ENCODE measurements at places on chromosomes 7 and 10.

DNA sequence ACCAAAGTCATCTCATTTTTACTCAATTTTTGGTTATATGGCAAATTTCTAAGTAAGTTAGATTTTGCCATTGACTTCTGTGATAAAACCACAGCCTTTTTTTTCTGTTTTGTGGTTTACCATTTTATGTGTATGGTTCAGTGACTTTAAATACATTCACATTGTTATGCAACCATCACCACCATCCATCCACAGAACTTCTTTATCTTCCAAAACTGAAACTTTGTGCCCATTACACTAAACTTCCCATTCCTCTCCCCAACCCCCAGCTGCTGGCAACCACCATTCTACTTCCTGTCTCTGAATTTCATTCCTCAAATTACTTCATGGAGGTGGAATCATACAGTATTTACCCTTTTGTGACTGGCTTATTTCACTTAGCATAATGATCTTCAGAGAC lies 280.4 kb upstream of the TCERG1L start:
- no peak for DNase-seq

- DNase-seq: no peak
These were observed 298.9 kb downstream of the DNAJB6 start for GRCh38 chr7:157635669-157636068.

- DNase-seq: no peak
These were observed 28.2 kb downstream of the SGPL1 start for GRCh38 chr10:70843776-70844489.

DNA sequence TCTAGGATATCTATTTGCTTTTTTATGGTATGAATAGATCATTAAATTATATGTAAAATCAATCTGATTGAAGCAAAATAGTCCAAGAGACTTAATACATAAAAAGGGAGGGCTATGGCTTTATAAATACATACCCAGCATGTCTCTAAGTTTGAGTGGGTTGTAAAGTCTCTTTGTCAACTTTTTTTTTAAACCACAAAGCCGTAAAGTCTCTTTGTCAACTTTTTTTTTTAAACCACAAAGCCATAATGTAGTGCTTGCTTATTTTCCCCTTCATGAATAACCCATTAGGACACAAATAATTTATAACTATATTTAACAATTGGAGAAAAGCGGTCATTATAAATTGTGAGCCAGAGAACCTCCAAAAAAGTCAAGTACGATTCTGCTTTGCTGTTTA lies 5.7 kb downstream of the HECTD2 start:
- no peak for DNase-seq

- DNase-seq: no peak
These were observed 2.6 kb downstream of the ADCYAP1R1 start for GRCh38 chr7:31054608-31055278.

- DNase-seq: no peak
These were observed 5.2 kb downstream of the CHN2 start for GRCh38 chr7:29199776-29200175.

- DNase-seq: no peak
These were observed 19.9 kb downstream of the CASD1 start for GRCh38 chr7:94529516-94529915.

GRCh38 chr7:47669901-47670384 lies 88.0 kb upstream of the TNS3 start:
- DNase-seq: no peak

DNA sequence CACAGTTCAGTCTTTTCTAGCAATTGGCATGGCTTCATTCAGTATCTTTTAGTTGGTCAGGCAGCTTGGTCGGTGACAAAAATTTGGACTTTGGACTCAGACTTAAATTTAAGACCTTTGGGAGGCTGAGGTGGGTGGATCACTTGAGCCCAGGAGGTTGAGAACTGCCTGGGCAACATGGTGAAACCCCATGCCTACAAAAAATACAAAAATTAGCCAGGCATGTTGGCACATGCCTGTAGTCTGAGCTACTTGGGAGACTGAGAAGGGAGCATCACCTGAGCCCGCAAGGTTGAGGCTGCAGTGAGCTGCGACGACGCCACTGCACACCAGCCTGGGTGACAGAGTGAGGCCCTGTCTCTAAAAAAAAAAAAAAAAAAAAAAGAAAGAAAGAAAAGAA lies 19.5 kb upstream of the ITPRID1 start:
- no peak for DNase-seq

DNA sequence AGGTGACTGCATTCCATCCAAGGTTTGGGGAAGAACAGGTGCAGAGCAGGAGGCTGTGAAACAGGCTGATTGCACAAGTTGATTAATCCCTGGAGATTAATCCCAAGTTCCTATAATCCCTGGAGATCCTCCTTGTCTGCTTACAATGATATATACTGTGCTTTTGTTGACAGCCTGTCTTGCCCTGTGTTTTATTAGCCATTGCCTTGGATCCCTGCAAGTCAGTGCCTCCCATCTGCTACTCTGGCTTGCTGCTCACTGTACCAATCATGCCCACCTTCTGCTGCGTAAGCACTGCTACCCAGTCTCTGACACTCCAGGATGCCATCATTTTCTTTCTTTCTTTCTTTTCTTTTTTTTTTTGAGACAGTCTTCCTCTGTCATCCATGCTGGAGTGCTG lies 65.4 kb downstream of the ANKRD61 start:
- no peak for DNase-seq

GRCh38 chr10:71216751-71217265 lies 4.4 kb downstream of the UNC5B start:
- no peak for DNase-seq

- DNase-seq: no peak
These were observed 330.4 kb downstream of the KIF20B start for GRCh38 chr10:90031776-90032175.

- no peak for DNase-seq
These were observed 20.6 kb upstream of the PIK3CG start for GRCh38 chr7:106844279-106844997.

- DNase-seq: no peak
These were observed 19.6 kb downstream of the NUDT1 start for GRCh38 chr7:2261611-2262010.

- DNase-seq: no peak
These were observed 130.1 kb downstream of the OTUD1 start for GRCh38 chr10:23568996-23569395.

- no peak for DNase-seq
These were observed 50.4 kb downstream of the PKD1L1 start for GRCh38 chr7:47897831-47898230.

DNA sequence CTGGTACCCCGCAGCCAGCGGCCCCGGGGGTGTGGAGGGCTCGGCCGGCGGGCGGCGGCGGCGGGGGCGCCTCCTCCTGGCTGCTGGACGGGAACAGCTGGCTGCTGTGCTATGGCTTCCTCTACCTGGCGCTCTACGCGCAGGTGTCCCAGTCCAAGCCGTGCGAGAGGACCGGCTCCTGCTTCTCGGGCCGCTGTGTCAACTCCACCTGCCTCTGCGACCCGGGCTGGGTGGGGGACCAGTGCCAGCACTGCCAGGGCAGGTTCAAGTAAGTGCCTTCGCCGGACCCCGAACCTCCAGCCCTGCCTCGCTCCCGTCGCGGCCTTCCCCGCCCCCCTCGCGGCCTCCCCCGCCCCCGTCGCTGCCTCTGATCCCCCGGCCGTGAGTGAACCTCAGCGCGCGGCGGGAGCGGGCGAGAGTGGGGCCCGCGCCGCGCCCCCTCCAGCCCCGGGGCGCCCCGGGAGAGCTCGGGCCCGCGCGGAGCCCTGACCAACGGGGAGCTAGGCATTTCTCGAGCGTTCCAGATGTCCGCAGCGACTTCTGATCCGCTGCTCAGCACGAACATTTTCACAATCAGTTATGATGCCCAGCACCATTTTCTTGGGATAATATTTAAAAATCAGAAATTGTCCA lies 727 bp downstream of the ATRNL1 start:
- no peak for DNase-seq

DNA sequence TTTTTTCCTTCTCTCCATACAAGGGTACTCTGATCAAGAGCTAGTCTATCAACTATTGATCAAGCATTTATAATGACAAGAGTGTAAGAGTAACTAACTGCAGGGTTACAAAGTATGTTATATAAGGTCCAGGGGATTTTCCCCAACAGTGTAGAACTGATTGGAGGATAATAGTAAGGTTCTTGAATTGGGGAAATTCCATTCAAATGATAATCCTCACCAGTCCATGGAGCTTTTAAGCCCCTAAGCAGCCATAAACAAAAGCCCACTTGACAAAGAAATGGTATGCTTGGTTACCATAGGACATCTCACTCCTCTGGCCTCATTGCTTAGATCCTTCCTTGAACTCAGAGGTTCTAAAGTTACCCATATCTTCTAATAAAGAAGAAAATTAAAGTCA lies 8.2 kb downstream of the YME1L1 start:
- no peak for DNase-seq

GRCh38 chr7:137981668-137982067 lies 20.2 kb downstream of the CREB3L2 start:
- DNase-seq: no peak

DNA sequence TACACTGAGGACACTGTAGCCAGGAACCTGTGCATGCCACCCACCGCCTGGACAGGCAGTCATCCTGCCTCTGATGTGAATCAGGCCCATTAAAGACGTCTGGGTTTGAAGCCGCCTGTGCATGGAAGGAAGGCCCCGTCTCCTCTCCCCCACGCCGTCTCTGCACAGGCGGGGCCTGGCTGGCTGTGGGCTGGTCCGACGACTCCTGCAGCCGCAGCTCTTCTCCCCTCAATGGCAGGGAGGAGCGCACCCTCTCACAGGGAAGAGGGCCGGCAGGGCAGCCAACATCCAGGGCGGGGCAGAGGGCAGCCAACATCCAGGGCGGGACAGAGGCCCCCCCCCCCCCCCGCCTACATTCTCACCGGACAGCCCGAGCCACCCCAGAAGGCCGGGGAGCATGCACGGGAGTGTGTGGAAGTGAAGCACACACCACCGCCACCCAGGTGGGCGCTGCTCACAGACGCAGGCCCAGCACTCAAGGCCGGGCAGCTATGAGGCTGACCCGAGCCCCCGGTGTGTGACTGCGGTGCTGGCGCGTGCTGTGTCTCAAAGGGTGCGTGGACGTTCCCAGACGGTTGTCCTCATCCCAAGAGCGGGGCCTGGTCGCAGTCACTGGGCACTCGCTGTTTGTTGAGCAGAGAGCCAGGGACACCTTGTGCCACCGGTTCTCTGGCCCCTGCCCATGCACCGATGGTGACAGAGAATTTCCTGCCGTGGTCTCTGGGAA lies 19.1 kb downstream of the DPYSL4 start:
- no peak for DNase-seq

DNA sequence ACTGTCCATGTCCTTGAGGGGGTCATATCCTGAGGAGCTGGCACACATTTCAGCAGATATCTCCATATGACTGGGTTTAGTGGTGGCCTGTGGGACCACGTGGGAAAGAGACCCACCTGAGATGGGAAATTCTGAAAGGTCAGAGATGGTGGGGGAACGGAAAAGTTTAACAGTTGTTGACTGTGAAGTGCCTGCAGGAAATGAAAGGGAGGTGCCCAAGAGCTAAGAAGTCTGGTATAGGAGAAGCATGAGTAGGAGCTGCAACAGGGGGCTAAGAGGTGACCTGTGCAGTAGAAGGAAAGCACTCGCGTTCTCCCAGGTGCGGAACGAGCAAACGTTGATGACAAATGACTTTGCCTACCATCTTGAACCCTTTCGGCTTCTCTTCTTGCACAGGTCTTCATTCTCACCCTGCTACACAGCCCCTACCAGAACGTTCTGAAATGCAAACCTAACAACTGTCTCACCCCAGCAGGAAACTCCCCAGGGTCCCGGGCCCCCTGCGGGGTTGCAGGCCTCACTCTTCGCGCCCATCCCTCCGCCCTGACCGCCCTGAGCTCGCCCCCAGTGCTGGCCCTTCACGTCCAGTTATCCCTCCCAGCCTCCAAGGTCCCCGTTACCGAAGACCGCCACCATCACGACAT lies 9.8 kb upstream of the FXYD4 start:
- no peak for DNase-seq

DNA sequence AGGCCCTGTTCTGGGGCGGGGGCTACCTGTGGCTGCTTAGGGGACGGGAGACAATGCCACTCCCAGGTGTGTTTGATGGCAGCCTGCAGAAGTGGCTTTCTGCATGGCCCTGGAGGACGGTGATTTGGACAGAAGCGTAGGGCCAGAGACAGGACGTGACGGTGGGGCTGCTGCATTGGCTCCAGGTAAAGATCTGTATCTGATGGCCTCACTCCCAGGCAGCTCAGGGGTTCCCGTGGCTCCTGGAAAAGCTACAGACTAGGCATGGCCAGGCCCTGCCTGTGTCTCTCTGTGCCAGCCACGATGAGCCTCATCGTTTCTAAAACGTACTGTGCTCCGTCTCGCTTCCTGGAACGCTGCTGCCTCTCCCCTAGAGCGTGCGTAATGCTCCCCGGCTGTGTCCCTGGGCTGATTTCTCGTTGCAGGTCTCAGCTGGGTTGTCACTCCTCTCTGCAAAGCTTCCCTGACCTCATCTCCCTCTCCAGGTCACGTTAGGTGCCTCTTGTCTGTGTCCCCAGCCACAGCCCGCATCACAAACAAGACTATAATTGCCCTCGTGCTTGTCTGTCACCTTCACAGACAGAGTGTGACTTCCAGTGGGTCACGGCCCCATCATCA lies 12.6 kb downstream of the GTF2IRD1 start:
- no peak for DNase-seq

DNA sequence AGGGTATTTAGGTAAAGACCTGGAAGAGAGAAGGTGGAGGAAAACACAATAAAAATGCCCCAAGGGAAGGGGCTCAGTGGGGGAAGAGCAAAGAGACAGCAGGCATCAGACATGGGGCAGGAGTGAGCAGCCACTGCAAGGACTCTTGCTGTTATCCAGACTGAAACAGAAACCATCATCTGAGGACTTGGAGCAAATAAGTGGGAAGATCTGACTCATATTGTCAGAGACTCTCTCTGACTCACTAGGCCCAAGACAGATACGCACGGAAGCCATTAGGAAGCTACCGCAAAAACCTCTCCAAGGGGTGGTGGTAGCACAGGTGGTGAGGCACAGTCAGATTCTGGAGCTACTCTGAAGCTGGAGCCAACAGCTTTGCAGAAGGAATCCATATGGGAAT lies 110.7 kb downstream of the RNF32 start:
- no peak for DNase-seq

DNA sequence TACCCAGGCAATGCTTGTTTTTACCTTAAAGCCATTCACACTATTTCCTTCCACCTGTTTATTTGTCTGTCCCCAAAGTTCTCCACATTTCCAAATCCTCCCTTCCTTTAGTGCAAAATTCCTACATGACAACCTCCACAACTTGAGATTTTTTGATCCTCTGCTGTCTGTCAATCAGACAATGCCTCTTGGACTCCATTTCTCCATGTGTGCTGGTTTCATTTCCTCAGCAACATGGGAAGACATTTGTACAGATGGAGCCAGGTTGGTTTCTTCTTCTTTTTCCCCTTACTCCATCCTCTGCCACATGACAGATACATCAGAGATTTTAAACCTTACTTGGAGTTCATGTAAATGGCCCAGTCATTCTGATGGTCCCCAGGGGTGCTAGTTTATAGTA lies 19.1 kb upstream of the GIMAP2 start:
- DNase-seq: no peak

DNA sequence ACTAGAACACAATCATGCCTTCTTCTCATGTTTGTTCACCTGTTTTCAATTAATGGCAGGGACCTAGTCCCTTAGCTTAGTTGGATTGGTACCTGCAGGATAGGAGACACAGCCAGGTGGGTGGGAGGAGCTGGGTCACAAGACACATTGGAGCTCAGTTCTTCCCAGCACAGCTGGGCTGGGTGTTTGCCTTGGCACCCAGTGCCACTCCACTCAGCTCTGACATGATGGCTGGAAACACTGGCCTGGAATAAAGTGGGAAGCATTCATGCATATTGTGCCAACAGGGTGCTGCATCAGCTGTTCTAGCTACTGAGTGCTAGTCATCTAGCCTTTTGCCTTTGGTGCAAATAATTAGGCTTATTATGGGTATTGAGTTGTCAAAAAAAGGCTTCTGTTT lies 226.1 kb downstream of the PTEN start:
- no peak for DNase-seq
